Skin of body (tissue), 3 donors: ENCODE measurements at places on chromosomes 5 and 9. TPM values are rescaled to one million over a fixed set of nuclear protein-coding genes. Genes with fewer than 3 reads are reported as not detected.

GRCh38 chr5:178762960-178763359 is 32.5 kb upstream of the ZNF354A start:
- no peak for DNase-seq

DNA sequence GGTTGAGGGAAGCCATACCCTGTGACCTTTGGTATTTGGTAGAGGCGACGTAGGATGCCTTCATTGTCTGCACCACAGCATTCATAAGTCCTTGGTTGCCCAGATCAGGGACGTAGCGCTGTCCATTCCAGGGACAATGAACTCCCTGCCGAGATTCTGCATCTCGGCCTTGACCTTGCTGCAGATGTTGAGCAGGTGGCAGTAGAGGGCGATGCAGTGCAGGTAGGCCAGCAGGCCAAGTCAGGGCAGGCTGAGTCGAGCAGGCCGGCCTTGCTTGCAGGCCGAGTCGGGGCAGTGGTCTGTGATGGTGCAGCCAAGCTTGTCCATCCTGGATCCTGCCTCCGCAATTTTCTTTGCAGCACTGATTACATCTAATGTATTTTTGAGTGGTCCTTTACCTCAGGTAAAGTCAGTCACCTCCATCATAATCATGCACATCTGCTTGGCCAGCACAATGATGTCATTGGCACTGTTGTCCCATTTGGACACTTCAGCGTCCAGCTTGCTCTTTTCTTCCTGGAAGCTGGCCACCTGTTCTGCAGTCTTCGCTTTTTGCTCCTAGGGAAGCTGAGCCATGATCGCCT is 93.4 kb upstream of the CCDC112 start:
- DNase-seq: no peak

DNA sequence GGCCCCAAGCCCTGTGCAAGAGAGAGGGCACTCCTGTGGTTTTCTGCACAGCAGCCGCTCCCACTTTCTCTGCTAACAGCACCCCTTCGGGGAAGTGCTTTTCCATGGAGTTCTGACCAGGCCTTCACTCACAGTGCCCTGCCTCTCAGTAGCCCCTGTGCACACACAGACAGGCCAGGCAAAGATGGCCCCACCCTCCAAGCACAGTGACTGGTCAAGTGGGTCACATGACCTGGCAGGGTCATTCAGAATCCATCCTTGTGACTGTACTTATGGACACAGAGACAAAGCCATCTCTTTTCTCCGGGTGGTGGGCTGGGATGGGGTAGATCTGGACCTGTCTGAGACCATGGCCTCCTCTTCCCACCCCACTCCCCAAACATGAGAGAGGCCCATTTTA is 82.5 kb downstream of the PSD2 start:
- no peak for DNase-seq

DNA sequence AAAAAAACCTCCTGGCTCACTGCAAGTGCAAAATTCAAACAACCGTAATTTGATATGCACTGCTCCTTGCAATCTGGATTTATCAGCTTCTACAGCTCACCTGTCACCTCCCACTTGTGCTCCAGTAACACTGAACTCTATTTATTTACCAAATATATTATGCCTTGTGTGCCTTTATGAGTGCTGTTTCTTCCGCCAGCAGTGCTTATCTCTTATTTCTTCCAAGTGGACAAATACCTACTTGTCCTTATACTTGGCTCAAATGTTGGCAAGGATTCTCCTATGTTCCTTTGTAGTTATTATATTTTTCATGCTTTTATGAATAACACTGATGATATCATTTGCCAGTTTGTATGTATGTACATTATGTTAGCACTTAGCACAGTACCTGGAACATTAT is 145.7 kb upstream of the ARRDC3 start:
- DNase-seq: no peak

- no peak for DNase-seq
Observed at GRCh38 chr5:176738637-176739250, 71.6 kb upstream of the UNC5A start.

TRIM7 gene
- total RNA-seq: 2.3 TPM

BTNL3 gene
- not detected for total RNA-seq

GRCh38 chr5:62214701-62215100 is 91.3 kb upstream of the KIF2A start:
- no peak for DNase-seq

DNA sequence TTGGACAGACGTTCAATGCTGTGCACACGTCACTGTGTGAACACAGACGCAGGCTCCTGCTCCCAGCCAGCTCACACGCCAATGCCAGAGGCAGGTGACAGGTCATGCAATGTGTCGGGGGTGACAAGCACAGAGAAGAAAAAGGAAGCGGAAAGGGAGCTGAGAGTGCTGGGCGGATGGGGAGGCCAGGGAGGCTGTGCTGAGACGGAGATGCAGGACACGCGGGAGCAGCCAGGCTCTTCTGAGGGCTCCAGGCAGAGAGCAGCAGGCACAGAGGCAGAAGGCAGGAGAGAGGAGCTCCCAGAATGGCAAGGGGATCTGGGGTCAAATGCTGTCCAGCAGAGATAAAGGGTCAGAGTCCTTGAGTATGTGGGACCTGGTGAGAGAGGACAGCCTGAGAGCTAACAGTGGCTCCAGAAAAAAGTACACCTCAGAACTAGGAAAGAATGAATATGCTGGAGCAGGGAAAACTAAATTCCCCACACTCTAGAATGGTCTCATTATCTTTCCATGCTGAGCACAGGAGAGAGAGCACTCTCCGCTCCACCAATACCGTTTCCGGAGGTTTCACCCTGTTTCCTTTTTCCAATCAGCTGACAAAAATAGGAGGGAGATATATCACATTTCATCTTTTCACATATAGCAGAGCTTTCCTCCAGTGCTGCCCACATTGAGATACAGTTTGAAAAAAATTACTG is 32.8 kb upstream of the NSMF start:
- DNase-seq: no peak

DNA sequence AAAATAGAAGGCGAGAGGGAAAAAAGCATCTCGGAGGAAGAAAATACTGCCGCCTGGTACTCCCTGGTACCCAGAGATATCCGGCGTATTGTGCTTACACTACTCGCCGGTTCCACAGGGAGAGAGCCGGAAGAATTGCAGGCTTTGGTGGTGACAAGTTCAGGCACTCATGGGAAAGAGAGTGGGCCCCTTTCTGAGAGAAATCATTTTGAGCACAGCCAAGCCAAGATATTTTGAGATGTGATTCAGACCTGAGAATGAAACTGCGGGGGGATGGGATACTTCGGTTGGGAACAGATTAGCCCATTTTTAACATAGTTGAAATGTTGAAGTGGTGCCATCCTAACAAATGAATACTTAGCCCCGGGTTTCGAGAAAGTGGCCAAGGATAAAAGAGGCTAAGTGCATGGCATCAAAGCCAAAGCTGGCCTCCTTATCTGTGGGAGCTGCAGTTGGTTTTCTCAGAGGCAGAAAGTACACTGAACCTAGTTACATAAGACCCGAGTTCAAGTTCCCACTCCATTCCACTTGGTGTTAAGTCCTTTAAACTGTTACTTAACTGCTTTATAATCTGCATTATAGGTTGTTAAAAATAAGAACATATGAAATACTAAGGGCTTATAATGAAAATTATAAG is 62.7 kb downstream of the SLC1A3 start:
- DNase-seq: no peak

F2RL1 gene
- total RNA-seq: 32.4 TPM

DNA sequence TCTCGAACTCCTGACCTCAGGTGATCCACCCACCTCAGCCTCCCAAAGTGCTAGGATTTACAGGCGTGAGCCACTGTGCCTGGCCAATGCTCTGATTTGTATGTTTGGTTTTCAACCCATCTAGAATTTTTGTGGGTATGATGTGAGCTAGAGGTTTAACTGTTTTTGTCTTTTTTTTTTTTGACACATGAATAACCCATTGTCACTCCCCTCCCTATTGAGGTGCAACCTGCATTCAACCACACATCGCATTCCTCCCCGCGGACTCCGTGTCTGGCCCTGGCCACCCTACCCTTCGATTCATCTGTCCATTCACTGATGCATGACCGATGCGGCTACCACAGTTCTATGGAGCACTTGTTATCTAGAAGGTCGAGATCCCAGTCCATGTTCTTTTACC is 9.5 kb upstream of the FAM163B start:
- DNase-seq: no peak

DNA sequence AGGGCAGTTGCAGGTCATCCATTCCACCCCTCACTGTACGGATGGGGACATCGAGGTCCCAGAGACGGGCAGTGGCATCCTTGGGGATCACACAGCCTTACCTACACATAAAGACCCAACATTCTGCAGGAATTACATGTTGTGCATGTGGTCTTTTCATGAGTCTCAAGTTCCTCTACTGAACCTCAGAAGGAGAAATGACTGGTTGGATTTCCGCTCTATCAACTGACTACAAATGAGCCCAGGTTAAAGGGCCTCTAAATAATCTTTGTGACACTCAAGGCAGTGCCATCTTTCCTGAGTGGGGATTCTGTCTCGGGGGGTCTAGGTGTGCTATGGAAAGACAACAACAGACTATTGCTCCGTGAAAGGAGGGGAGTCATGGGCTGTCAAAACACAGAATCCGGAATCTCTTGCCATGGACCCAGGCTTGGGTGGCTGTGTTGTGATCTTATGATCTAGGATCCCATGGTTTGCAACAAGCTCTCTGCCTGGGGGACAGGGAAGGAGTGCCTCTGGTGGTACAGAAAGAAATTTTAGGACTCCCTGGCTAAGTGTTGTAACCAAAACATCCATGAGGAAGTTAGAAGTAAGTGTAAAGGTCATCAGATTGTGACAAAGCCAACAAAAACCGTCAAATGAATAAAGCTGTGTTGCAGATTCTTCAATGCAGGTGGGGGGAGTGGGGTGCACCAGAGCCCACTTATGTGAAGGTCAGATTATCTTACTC is 1.9 kb upstream of the SLC31A2 start:
- DNase-seq: no peak

- no peak for DNase-seq
Observed at GRCh38 chr5:66859526-66859925, 263.3 kb downstream of the MAST4 start.

C9orf153 gene
- 0.79 TPM for total RNA-seq

ADAMTS16 gene
- total RNA-seq: 3.1 TPM

ZNG1A gene
- 44.5 TPM for total RNA-seq

- DNase-seq: peak; percentile 47
Observed at GRCh38 chr9:108188976-108189375, 666.8 kb downstream of the ACTL7B start.

GRCh38 chr5:97618721-97619120 is 435.7 kb upstream of the RIOK2 start:
- peak; percentile 18 for DNase-seq

GRCh38 chr9:127563579-127563978 is 48.5 kb upstream of the STXBP1 start:
- DNase-seq: no peak

- DNase-seq: no peak
Observed at GRCh38 chr9:84851935-84852585, 182.5 kb downstream of the NTRK2 start.

GRCh38 chr5:40381676-40382363 is 297.9 kb upstream of the PTGER4 start:
- no peak for DNase-seq

GRCh38 chr5:107619781-107620180 is 51.0 kb downstream of the EFNA5 start:
- no peak for DNase-seq

PCDHB10 gene
- total RNA-seq: 1.8 TPM

ZNF883 gene
- total RNA-seq: 2.7 TPM

DNA sequence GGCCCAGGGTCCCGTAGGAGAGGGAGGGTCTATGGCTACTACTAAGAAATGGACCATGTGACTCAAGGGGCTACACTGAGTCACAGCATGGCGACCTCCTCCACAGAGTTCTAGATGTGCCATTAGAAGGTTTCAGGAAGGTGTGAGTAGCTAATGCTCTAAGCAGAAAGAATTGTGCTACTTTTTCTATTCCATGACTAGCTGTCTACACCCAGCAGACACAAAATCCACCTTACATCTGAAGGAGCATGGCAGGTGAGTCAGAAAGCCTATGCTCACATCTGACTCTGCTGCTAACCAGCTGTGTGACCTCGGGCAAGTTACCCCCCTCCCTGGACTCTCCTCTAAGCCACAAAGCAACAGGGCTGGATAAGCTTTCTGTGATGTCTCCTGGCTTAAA is 14.4 kb upstream of the MEIKIN start:
- no peak for DNase-seq

DNA sequence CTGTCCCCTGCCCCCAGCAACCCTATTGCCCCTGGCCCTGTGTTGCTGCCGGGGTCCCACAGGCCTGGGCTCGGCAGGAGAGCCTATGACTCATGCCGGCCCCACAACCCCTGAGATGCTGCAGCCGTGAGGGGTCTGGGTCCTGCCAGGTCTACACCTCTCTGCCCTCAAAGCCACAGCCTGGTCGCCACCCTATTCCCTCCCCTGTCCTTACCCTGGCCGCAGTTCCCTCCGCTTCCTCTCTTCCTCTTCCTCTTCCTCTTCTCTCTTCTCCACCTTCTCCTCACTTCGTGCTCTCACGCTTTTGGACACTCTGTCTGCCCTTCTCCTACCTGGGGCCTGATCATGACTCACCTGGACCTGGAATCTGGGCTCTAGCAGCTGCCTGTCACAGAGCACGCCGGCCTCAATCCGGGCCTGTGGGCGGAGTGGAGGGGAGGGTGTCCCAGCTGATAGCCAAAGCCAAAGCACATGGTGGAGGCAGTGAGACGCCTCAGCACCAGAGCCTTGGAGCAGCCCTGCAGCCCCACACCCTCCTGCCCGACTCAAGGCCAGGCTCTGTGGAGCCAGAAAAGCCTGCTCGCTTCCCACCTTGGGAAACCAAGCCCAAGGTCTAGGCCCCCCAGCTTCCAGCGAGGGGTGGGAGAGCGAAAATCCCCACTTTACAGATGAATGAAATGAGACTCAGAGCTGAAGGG is 26.8 kb upstream of the CSF1R start:
- no peak for DNase-seq

ELAVL2 gene
- 3.2 TPM for total RNA-seq

- DNase-seq: no peak
Observed at GRCh38 chr5:159337016-159337955, 7.0 kb upstream of the IL12B start.

- DNase-seq: no peak
Observed at GRCh38 chr5:172550096-172550765, 90.8 kb upstream of the NEURL1B start.

GRCh38 chr9:89576404-89576839 is 28.4 kb upstream of the GADD45G start:
- peak; percentile 6 for DNase-seq

SLC6A3 gene
- total RNA-seq: not detected

TMEM232 gene
- 3.7 TPM for total RNA-seq

- DNase-seq: peak; percentile 66
Observed at GRCh38 chr9:4666042-4666699, at the start of gene SPATA6L. SPATA6L (minus strand) TSS chr9:4666480; CDS start chr9:4666250, 230 bp downstream.

DNA sequence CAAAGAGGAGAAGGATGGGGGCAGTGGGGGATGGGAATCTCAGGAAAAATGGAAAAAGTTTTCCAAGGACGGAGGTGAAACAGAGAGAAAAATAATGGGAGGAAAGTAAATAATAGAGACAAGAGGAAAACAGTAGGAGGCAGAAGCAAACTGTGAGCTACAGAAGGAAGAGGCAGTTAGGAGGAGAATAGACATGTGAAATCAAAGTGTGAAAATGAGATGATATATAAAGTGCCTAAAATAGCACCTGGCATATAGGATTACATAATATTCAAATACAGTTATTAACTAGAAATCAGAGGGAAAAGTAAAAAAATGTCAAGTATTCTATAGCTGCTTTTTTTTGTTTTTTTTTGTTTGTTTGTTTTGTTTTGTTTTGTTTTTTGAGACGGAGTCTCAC is 44.0 kb upstream of the PLIN2 start:
- no peak for DNase-seq
